Muscle of arm (tissue), 14 donors: ENCODE measurements at places on chromosomes 2 and 18.

DNA sequence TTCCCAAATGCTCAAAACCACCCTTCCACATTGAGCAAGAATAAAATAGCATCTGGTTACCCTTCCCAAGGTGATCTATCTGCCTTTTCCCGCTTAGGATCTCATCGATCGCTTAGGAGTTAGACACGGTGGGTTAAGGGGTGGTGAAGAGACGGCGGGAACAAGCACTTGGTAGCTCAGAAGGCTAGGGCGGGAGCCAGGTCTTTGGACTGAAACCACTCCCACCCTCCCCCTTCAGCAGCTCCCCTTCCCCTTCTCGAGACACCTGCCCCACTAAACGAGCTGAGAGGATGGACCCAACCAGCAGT, 513 bp downstream of the THOC1 start:
- DNase-seq: no peak

DNA sequence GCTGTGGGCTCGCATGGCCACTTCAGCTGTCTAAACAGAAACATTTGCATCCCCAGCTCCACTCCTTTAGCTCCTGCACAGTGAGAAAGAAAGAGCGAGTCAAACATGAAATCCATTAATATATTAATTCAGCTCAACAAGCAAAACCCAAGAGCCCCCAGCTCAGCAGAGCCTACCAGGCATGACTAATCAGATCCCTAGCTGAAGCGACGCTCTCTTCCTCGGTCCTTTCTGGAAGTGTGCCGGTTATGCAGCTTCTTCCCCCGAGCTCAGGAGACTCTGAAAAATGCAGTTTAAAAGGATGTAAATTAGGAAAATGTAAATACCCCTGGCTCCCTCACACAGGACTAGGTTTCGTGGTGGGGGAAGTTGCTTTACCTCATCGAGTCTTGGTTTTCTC, 221.5 kb downstream of the ANKRD30B start:
- DNase-seq: no peak

DNA sequence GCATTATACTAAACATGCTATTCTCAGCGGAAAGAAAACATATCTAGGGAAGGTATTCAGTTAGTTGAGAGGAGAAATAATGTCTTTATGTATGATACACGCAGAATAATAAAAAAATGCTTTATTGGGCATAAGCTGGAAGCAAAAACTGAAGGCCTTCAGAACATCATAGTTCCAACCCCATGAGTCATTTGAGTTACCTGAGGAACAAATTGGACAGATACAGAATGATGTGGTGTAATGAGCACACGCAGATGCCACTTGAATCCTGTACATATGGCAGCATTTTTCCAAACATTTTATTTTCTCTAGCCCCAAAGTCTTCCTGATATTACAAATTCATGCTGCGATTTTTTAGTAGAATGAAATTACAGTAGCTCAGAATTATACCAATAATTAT, 23.2 kb upstream of the TRIB2 start:
- no peak for DNase-seq

DNA sequence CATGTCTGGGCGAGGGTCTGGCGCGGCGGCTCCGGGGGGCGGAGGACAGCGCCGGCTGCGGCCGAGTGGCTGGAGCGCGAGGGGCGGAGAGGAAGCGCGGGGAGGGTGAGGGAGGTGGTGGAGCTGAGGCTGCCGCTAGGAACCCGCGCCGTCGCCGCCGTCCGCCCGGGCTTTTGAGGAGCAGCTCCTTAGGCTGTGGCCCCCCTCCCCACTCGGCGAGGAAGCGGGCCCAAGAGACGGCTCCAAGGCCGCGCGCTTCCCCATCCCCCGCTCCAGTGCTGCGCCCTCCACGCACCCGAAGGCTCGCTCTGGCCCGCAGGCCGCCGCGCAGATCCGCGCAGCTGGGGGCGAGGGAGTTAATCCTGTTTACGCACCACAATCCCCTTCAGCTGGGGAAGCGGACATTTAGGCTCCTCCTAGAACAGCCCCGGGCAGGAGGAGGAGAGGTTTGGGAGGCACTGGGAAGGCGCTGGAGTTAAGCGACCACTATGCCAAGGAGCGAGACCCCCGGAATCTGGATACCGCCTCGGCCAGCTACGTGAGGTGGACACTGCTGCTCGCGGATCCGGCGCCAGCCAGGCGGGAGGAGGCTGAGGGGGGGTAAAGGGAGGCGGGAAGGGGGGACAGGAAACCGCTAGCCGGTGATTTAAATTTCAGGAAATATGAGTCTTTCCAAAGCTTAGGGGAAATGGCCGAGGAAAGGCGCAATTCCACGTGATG, at the start of gene CNRIP1:
Gene CNRIP1 (minus strand): TSS at position 552 of the 720 bp plus-strand sequence. CDS start 549 bp downstream, at position 3.
- DNase-seq: peak; percentile 88

DNA sequence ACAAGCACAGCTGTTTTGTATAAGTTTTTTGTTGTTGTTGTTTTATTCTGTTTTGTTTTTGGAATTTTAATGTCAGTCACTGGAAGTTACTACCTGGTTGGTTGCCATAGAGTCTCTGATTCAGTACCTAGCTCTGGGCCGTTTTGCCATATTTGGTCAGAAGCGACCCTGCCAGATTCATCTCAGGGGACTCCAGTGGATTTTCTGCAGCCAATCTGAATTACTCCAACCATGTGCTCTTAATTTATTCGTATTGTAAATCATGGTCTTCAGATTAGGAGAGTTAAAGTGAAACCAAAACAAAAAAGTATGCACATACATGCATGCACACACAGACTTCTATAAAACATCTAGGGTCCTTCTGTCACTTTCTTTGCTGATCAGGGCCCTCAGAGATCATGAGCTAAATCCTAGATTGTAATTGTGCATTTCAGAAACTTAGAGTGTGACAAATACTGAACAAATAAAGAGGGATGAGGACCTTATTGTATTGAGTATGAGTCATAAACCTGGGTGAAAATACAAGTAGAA, 317.4 kb upstream of the UBE2E3 start:
- peak; percentile 63 for DNase-seq

DNA sequence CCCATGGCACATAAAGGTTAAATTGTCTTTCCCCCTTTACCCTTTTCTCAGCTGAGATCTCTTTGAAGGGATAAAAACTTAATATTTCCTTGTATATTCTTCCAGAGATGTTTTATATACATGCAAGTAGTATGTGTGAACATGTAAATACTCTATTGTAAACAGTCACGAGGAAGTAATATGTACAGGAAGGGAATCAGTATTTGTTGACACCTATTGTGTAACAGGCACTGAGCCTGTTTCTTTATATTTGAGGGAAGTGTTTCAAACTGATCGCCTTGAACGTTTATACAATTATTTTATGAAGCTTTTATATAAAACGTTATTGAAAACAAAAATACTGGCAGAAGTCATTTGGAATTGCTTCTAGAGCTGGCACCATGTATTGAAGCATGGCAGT, 13.2 kb downstream of the RALBP1 start:
- no peak for DNase-seq

GRCh38 chr2:144382849-144383248, 137.1 kb downstream of the ZEB2 start:
- DNase-seq: no peak

DNA sequence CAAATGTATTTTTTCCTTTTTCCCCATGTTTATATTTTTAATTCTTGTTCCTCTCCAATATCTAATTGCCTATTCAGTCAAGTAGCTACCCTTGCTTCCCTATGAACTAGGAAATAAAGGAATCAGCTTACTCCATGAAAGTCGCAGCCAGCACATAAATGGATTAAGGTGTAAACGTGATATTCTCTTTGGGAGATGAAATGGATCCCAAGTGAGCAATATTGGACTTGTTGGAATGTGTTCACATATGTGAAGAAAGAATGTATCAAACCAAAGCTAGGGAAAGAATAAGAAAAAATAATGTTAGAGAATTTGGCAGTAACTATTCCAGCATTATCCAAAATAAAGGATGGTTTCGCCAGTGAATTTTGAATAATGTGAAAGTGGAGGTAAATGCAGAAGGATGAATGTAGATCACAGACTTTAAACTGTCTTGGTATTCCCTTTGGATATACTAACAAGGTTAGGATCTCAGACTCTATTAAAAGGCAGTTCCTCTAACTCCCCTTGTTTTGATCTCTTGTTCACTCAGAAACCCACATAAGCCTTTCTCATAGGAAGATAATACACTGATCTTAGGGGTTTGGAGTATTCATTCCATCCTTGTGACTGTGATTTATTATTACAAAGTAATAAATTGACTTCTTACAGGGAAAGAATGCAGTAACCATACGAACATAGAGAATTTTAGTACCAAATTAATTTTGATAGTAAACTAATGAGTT, 208.1 kb downstream of the BABAM2 start:
- DNase-seq: no peak

DNA sequence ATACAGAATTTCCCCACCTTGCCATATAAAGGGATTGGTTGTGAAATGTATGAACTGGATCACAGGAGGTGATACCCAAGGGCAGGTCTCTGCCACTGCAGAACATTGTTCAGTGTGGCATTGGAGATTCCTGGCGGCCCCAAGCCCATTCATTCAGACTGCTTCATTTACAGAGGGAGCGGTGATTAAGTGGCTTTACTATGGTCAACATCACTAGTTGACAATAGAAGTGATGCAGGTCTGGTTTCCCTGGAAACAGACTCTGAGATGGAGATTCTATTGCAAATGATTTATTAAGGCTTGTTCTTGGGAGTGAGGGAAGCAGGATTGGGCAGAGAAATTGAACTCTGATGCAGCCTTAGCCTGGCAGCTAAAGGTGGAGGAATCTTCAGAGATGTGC, 62.4 kb downstream of the ZDBF2 start:
- DNase-seq: no peak

- DNase-seq: peak; percentile 69
Measured at GRCh38 chr18:6482198-6482977, 67.7 kb upstream of the L3MBTL4 start.

- no peak for DNase-seq
Measured at GRCh38 chr2:54483426-54483825, 27.3 kb downstream of the SPTBN1 start.
